ENCODE measurements at places on chromosomes 7 and 10. TPM values are rescaled to one million over a fixed set of nuclear protein-coding genes. Genes with fewer than 3 reads are reported as not detected.

Gene CARD11
- total RNA-seq: 74.1 TPM

Gene GATA3
- 293 TPM for total RNA-seq

Gene CLDN12
- 7.1 TPM for total RNA-seq

Gene NDUFB2
- 178 TPM for total RNA-seq

Gene VGF
- 0.41 TPM for total RNA-seq

Gene GSTO2
- 1.4 TPM for total RNA-seq

Gene CDH23
- total RNA-seq: 0.55 TPM

Gene NKX2-3
- total RNA-seq: not detected

Gene DYDC2
- total RNA-seq: not detected

Gene ACTL6B
- not detected for total RNA-seq

DNA sequence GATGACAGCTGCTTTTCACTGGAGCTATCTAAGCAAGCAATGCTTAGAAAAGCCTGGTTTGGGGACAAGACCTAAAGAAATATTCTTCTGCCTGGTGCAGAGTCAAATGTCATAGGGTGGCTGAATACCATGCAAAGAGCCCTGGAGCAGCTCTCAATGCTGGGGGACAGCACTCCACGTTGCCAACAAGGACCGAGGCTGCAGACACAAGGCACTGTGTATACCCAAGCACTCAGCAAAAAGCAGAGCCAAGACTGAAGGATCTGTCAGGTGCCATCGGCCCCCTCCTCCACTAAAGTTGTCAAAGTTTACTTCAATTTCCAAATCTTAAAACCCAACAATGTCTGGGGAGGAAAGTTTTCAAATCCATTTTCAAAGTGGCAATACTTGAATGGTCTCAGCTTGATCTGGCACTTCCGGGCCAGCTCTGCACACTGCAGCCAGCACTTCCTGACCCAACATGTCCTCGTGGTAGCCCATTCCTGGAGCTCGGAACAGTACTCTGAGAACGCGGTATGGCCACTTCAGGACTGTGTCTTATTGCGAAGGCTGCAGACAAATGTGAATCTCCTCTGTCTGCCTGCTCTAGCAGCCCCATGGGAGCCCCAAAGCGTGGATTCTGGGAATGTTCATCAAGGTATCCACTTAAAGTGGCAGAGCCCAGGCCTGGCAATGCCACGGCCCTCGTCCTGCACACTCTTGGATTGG is 191.8 kb downstream of the TNS3 start:
- no peak overlapping the region for H3K27ac ChIP-seq
- H3K36me3 ChIP-seq: no peaks in the 10 kb centered on the region
- H3K27me3 ChIP-seq: peaks cover 2% of the 10 kb centered on the region
- DNase-seq: no peak
- H3K4me3 ChIP-seq: no peak overlapping the region
- H3K4me1 ChIP-seq: no peaks in the 10 kb centered on the region

GRCh38 chr10:58322072-58322834 is 12.6 kb upstream of the UBE2D1 start:
- H3K27me3 ChIP-seq: peaks cover 14% of the 10 kb centered on the region
- no peak overlapping the region for H3K4me3 ChIP-seq
- no peak overlapping the region for H3K27ac ChIP-seq
- no peaks in the 10 kb centered on the region for H3K36me3 ChIP-seq
- DNase-seq: no peak

GRCh38 chr10:33334805-33335550 is 511 bp upstream of the NRP1 start:
- no peak for DNase-seq
- H3K27me3 ChIP-seq: peaks cover 67% of the 10 kb centered on the region

- peaks cover 8% of the 10 kb centered on the region for H3K27me3 ChIP-seq
- no peaks in the 10 kb centered on the region for H3K36me3 ChIP-seq
- H3K27ac ChIP-seq: no peak overlapping the region
- H3K4me3 ChIP-seq: no peak overlapping the region
- no peak for DNase-seq
Measured at GRCh38 chr10:86168256-86168655, 198.3 kb downstream of the GRID1 start.

- no peaks in the 10 kb centered on the region for H3K27me3 ChIP-seq
- no peak overlapping the region for H3K4me3 ChIP-seq
- H3K4me1 ChIP-seq: peaks cover 6% of the 10 kb centered on the region
- no peak overlapping the region for H3K27ac ChIP-seq
- DNase-seq: no peak
- no peaks in the 10 kb centered on the region for H3K36me3 ChIP-seq
Measured at GRCh38 chr10:73653701-73654100, 2.1 kb downstream of the SYNPO2L start.

- H3K4me3 ChIP-seq: no peak overlapping the region
- no peaks in the 10 kb centered on the region for H3K4me1 ChIP-seq
- no peak overlapping the region for H3K27ac ChIP-seq
- no peak for DNase-seq
- no peaks in the 10 kb centered on the region for H3K27me3 ChIP-seq
Measured at GRCh38 chr10:75736151-75736640, 304.8 kb downstream of the LRMDA start.

GRCh38 chr10:102312683-102313082 is 67.4 kb downstream of the GBF1 start:
- H3K36me3 ChIP-seq: peaks cover 10% of the 10 kb centered on the region
- no peak for DNase-seq
- no peak overlapping the region for H3K4me3 ChIP-seq
- peaks cover 20% of the 10 kb centered on the region for H3K4me1 ChIP-seq
- no peaks in the 10 kb centered on the region for H3K27me3 ChIP-seq
- H3K27ac ChIP-seq: no peak overlapping the region

DNA sequence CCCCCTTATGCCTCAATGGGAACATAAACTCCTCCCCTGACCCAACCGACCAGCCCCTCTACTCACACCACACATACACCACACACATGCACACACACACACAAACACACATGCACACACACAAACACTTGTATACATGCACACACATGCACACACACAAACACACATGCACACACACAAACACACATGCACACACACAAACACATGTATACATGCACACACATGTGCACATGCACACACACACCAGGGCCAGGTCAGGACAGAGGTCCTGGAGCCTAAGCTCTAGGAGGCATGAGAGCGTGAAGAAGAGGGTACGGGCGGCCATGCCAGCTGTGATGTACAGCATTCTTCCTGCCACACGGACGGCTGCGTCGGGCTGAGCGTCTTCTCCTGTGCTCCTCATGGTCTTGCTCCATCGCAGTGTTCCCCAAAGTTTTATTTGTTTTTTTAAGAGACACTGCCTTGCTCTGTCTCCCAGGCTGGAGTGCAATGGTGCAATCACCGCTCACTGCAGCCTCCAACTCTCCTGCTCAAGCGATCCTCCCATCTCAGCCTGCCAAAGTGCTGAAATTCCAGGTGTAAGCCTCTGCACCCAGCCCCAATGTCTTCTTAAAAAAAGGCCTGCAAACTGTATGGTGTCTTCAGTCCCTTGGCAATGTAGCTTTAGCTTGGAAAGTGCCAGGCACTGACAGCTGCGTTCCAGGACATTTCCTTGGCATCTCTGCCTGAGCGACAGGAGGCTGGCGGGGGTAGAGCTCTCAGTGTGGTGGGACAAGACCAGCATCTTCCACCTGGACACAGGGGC is 38.8 kb upstream of the INPP5A start:
- H3K36me3 ChIP-seq: no peaks in the 10 kb centered on the region
- H3K4me1 ChIP-seq: no peaks in the 10 kb centered on the region
- H3K4me3 ChIP-seq: no peak overlapping the region
- no peak for DNase-seq
- H3K27me3 ChIP-seq: peaks cover 7% of the 10 kb centered on the region

DNA sequence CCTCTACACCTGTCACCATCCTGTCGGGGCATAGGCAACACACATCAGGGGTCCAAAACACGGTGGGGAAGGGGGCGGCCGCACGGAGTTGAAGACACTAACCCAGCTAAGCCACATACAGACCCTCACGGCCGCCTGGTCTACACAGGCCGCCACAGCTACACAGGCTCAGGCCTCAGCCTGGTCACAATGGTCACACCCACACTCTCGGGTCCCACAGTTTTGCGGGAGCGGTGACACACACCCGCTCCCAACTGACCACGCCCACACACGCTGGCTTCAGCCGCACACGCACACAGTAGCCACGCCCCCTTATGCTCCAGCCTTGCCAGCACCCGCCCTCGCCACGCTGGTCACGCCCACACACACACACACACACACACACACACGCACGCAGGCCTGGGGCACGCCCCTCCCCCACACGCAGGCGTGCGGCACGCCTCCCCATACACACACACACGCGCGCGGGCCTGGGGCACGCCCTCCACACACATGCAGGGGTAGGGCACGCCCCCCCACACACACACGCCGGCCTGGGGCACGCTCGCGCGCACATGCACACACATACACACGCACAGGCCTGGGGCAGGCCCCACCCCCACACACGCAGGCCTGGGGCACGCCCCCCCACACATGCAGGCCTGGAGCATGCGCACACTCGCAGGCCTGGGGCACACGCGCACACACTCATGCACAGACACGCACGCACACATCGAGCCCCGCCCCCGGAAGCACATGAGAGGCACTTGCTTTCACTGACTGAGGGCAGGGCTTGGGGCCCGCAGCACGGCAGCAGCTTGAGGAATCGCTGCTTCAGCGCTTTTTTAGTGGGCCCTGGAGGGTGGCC is 12.3 kb upstream of the OGA start:
- H3K36me3 ChIP-seq: peaks cover 2% of the 10 kb centered on the region
- peak; percentile 88 for DNase-seq
- peak overlapping the region; percentile 71 for H3K4me3 ChIP-seq

DNA sequence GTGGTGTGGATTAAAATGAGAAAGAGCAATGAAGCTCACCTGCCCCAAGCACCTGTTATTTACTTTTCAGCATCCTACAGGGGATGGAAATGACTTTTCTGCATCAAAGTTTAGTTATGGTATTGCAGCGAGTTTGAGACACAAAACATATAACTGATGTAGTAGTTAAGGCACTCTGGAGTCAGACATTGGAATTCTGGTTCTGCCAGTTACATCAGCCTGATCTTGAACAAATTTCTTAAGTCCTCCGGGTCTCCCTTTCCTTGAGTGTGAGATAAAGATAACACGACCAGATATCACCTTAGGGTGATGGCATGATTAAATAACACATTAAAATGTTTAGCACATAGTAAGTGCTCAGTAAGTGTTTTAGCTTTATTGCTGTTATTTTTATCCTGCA is 97.4 kb downstream of the ATXN7L1 start:
- H3K4me3 ChIP-seq: no peak overlapping the region
- H3K27me3 ChIP-seq: peaks cover 20% of the 10 kb centered on the region
- no peak overlapping the region for H3K27ac ChIP-seq
- peaks cover 4% of the 10 kb centered on the region for H3K36me3 ChIP-seq
- DNase-seq: no peak

- no peak overlapping the region for H3K27ac ChIP-seq
- no peaks in the 10 kb centered on the region for H3K27me3 ChIP-seq
- no peak for DNase-seq
- H3K36me3 ChIP-seq: no peaks in the 10 kb centered on the region
- H3K4me3 ChIP-seq: no peak overlapping the region
- H3K4me1 ChIP-seq: no peaks in the 10 kb centered on the region
Measured at GRCh38 chr7:136353287-136353686, 376.1 kb upstream of the MTPN start.

- no peak for DNase-seq
- H3K27me3 ChIP-seq: peaks cover 4% of the 10 kb centered on the region
- no peaks in the 10 kb centered on the region for H3K4me1 ChIP-seq
- H3K27ac ChIP-seq: no peak overlapping the region
Measured at GRCh38 chr10:46530249-46531186, 25.9 kb downstream of the GPRIN2 start.

GRCh38 chr7:128904381-128905197 is 5.9 kb downstream of the KCP start:
- DNase-seq: no peak
- H3K4me1 ChIP-seq: no peaks in the 10 kb centered on the region

- DNase-seq: peak; percentile 67
- H3K36me3 ChIP-seq: peaks cover 19% of the 10 kb centered on the region
- peaks cover 6% of the 10 kb centered on the region for H3K27me3 ChIP-seq
- H3K4me3 ChIP-seq: peak within 1 kb of the TSS; percentile 91
- peak within 1 kb of the TSS; percentile 85 for H3K27ac ChIP-seq
- H3K4me1 ChIP-seq: peaks cover 62% of the 10 kb centered on the region
Measured at GRCh38 chr7:21945454-21946221, at the start of gene CDCA7L. TSS of gene CDCA7L (minus strand) at chr7:21945899. CDS start at chr7:21945804, 95 bp downstream.

- peaks cover 17% of the 10 kb centered on the region for H3K36me3 ChIP-seq
- DNase-seq: no peak
- H3K27ac ChIP-seq: no peak overlapping the region
- H3K4me3 ChIP-seq: no peak overlapping the region
- no peaks in the 10 kb centered on the region for H3K27me3 ChIP-seq
- peaks cover 2% of the 10 kb centered on the region for H3K4me1 ChIP-seq
Measured at GRCh38 chr7:44713680-44714335, 34.8 kb upstream of the ZMIZ2 start.

- H3K4me1 ChIP-seq: no peaks in the 10 kb centered on the region
- no peak overlapping the region for H3K27ac ChIP-seq
- DNase-seq: no peak
- H3K36me3 ChIP-seq: no peaks in the 10 kb centered on the region
- H3K27me3 ChIP-seq: peaks cover 2% of the 10 kb centered on the region
Measured at GRCh38 chr10:67878133-67878532, 6.3 kb upstream of the SIRT1 start.
